ENCODE measurements at places on chromosomes 5 and 9.

- DNase-seq, result no peak
These were observed 155.5 kb upstream of the RAD23B start for GRCh38 chr9:107127608-107128007.

DNA sequence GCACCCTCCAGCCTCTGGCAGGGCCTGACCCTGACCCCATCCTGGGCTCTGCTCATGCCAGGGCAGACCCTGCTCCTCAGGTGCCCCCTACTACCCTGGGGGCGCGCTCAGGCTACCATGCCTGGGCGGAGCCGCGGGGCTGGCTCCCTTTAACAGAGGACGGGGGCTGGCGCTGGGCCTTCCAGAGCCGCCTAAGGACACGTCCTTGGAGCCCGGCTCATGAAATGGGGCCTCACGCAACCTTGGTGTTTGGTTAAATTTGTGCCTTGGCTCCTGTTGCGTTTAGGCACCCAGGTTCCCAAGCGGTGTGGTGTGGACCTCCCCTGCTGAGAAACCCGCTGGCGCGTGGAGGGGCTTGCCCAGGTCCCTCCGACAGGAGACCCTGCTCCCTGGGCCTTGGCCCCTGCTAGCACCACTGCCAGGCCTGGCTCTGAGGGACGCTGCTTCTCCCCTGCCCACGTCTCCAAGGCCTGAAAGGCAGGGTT is 3.4 kb upstream of the EHMT1 start:
- DNase-seq, result no peak

DNA sequence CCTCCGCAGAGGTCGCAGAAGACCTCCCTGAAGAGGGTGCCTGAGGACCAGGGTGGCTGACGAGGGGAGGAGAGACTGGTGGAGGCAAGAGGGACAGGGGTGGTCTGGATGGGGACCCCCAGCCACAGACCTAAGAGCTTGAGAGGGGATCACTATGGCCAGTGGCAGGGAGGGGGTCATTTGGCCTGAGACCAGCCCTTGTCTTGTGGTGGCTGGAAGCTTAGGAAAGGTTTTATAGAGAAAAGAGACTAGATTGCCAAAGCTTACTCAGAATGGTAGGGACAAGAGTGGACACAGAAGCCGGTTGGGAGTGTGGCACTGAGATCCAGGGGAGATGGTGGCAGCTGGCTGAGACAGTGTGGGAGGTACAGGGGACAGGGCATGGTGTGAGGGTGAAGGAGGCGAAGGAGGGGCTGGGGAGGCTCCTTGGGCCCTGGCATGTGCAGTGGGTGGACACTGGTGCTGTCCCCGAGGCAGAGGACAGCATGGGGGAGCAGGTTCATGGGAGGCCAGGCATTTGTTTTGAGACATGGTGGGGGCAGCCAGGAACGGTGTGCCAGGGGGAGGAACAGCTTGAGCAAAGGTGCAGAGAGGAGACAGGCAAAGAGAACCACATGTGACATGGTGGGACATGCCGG is 123.0 kb downstream of the C9orf50 start:
- no peak for DNase-seq

- DNase-seq, result no peak
These were observed 13.2 kb upstream of the GLRA1 start for GRCh38 chr5:151937851-151938250.

DNA sequence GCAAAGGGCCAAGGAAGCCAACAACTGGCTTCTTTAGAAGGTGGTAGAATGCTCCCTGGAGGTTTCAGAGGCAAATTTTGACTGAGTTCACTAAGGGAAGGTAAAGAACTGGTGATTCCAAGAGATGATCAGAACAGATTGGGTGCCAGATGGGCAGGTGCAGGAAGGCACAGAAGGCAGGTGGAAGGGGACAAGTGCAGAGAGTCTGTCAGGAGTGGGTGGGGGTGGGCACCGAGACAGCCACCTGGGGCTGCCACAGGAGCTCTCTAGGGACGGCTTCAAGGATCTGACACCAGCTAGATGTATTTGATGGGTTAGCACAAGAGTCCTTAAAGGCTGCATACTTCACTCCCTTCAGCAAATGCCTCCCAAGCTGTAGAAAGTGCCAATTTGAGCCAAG is 207.3 kb downstream of the PTTG1 start:
- DNase-seq, result no peak

GRCh38 chr9:38343552-38343951 is 49.0 kb upstream of the ALDH1B1 start:
- DNase-seq, result no peak

DNA sequence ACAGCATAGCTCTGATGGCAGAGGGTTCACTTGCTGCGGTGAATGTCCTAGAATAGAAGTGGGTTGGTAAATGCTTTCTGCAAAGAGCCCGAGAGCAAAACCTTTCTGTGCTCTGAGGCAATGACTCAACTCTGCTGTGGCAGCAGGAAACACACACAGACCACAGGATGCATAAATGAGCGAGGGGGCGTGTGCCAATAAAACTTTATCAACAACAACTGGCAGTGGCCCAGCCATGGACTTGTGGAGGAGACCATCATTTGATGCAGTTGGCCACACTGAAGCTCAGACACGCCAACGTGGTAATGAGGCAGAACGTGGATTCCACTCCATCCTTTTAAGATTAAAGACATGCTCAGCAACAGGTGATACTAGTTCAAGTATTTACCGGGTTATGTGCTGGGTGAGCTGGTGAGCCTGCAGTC is 6.8 kb downstream of the MRPL36 start:
- peak; percentile 62 for DNase-seq

DNA sequence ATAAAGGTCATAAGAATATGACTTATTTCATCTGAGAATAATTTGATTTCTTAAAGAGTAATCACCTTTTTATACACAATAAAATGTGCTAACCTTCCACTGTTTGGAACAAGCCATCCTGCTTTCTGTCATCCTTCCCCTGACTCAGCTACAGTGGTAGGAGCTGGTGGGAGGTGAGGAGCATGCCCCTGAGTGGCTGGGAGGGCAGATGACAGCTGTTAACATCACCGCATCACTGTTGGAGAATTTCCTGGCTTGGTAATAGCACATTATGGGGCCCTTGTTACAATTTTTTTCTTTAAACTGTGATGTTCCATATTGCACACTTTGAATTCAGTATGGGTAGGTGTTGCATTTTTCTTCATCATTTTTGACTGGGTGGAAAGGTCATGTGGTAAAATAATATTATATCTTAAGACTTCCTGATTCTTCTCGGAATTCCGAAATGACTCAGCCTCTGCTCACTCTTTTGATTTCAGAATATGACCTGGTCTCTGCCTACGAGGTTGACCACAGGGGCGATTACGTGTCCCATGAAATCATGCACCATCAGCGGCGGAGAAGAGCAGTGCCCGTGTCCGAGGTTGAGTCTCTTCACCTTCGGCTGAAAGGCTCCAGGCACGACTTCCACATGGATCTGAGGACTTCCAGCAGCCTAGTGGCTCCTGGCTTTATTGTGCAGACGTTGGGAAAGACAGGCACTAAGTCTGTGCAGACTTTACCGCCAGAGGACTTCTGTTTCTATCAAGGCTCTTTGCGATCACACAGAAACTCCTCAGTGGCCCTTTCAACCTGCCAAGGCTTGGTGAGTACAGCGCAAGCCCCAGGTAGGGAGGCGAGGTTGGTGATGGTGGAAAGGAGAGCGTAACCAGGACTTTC is 5.8 kb downstream of the ADAMTS16 start:
- no peak for DNase-seq

- no peak for DNase-seq
These were observed 545.9 kb upstream of the RIOK2 start for GRCh38 chr5:97728920-97729319.

DNA sequence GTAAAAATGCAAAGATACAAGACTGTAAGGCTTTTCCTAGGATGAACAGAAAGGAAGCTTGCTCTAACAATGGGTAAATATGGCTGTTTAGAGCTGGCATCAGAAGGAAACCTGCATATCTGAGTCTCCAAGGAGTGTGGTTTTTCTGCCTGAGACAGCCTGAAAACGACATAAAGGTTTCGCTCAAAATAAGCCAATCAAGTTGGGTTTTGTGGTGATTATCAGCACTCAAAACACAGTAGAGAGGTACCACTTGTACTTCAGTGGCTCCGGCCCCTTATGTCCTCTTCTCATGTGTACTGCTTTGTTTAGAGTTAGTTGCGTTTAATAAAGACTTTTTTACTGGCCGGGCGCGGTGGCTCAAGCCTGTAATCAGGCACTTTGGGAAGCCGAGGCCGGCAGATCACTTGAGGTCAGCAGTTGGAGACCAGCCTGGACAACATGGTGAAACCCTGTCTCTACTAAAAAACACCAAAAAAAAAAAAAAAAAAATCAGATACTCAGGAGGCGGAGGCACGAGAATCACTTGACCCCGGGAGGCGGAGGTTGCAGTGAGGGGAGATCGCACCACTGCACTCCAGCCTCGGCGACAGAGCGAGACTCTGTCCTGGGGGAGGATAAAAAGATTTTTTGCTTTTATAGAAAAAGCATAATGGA is 39.4 kb downstream of the KLF9 start:
- no peak for DNase-seq

DNA sequence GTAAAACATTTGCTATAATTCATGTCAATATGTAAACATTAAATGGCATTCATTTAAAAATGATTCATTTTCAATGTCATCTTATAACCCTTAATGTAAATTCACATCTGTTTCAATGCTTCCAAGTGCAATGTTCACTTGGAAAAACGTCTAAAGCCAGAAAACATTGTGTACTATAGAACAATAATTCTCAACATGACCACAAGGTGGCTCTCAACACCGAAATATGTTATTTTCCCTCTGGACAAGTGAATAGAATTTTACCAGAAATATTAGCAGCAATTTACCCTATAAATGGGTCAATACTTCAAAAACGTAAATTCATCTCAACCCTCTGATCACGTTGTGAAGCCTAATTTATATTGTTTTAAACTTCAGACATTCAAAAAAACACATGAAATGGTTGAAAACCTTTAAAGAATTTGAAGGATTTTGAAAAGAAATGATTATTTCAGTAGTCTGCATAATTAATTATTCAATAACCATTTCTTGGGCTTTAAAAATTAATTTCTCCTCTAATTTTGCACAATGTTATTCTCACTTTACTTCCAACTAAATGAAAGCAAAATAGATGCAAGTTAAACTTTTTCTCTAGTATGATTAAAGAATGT is 11.0 kb downstream of the CDH10 start:
- no peak for DNase-seq

GRCh38 chr5:116448870-116449427 is 125.7 kb downstream of the SEMA6A start:
- no peak for DNase-seq

- DNase-seq, result peak; percentile 77
These were observed 41.9 kb upstream of the TEX48 start for GRCh38 chr9:114723931-114724330.

GRCh38 chr9:110821064-110821463 is 152.5 kb downstream of the MUSK start:
- DNase-seq, result no peak

GRCh38 chr9:123455187-123455586 is 99.2 kb downstream of the CRB2 start:
- DNase-seq, result no peak

DNA sequence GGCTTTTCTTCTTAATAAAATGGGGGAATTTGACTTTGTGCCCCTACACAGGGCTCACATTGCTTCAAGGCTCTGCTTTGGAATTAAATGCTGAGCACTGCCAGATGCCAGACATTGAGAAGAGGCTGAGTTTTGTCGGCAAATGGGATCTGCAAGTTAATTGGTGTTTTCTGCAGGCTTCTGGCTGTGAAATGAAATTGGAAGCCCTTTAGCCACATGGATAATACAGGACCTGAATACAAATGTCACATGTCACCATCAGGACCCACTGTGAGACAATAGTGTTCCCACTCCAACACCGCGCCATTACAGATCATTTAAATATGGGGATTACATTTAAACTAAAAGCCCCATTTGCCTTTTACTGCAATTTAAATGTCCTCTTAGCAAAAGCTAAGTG is 164.4 kb downstream of the ZSWIM6 start:
- DNase-seq, result no peak

DNA sequence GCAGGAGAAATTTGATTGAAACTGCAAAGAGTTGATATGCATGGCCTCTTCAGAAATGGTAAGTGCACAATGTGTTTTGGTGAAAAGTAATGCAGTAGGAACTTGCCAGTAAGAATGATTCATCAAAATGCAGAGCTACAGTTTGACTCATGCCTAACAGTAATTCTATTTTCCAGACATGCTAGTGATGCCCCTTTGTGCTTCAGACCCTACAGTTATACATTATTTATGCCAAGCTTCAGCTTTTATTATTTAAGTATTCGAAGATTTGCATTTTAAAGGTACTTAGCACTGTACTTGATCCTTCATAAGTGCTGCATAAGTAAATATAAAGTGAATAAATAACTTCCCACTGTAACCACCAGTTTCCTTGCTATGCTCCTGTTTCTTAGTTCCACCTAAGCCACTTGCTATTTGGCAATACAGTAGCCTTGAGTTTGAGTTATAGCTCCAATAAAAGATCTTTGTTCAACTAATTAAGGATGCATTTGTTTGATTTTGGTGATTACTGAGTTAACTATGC is 3.6 kb upstream of the SPATA31E1 start:
- DNase-seq, result peak; percentile 55

- no peak for DNase-seq
These were observed 120.0 kb upstream of the ACOT12 start for GRCh38 chr5:81513982-81514381.

DNA sequence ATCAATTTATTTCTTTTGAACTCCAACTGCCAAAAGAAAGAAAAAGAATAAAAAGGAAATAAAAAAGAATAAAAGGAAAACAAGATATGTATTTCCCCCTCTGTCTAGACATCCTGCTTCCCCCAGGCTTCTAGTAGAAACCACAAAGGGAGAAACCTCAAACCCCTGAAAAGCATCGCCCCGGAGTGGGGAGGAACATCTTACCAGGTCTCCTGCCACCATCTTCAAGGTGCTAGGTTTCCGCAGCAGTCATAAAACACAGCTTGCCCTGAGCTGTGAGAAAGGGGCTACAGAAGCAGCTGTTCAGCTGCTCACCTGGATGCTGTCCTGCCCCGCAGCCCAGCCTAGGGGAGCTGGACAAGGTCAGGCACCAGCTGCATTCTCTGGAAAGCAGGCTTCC is 487.7 kb downstream of the GADD45G start:
- no peak for DNase-seq

GRCh38 chr9:133207540-133208170 is 1.4 kb downstream of the OBP2B start:
- DNase-seq, result no peak

DNA sequence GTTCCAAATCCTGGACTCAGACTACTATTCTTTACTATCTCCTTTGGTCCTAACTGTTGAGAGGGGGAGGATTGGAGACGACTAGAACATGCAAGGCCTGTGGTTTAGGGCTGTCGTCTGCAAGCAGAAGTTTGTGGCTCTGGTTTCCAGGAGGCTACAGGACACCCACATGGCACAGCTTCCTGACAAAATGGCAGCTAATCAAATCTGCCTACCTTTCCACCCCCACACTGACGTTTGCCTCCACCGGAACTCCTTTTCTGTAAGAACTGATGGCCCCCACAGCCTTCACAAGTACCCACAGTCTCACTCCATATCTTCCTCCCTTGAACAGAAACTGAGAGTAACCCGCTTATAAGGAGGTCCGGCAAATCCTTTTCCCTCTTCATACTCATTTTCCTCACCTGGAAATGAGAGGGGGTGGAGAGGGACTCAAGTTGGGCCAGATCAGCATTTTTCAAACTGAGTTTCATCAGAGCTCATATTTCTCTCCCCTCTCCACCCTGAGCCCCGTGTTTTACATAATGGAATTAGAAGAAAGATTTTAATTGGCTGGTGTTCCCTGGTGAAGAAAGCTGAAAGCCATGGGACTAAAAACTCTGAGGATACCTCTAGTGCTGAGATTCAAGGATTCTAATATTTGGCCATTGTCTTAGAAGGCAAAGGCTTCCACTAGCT is 5.2 kb downstream of the SLC31A2 start:
- DNase-seq, result no peak
